ENCODE measurements at places on chromosomes 12 and 14.

GRCh38 chr12:11727133-11727664 is 77.7 kb downstream of the ETV6 start:
- DNase-seq: peak; percentile 41

- DNase-seq: no peak
These were observed 7.1 kb upstream of the NT5DC3 start for GRCh38 chr12:103848143-103848542.

GRCh38 chr14:99215277-99215676 is 56.7 kb downstream of the BCL11B start:
- DNase-seq: no peak

DNA sequence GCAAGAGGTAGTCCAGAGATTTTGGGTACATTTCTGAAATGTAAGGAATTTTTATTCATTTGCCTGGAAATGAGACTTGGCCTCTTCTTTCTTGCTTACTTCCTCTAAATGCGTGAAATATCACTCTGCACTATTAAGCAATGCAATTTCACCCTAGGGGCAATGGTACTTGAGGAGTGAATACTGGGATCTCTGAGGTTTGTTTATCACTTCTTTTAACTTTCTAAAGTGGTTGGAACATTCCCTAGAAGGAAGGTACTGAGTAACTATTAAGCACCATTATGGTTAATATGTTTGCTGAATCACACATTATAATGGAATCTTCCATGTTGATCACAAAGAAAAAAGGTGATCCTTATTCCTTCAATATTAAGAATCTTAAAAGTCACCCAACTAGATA is 120.9 kb upstream of the CAND1 start:
- DNase-seq: no peak

- no peak for DNase-seq
These were observed 31.5 kb upstream of the NUAK1 start for GRCh38 chr12:106170285-106170684.

GRCh38 chr12:38949363-38949762 is 44.0 kb upstream of the CPNE8 start:
- no peak for DNase-seq

GRCh38 chr14:98341211-98341610 is 930.8 kb downstream of the BCL11B start:
- no peak for DNase-seq

DNA sequence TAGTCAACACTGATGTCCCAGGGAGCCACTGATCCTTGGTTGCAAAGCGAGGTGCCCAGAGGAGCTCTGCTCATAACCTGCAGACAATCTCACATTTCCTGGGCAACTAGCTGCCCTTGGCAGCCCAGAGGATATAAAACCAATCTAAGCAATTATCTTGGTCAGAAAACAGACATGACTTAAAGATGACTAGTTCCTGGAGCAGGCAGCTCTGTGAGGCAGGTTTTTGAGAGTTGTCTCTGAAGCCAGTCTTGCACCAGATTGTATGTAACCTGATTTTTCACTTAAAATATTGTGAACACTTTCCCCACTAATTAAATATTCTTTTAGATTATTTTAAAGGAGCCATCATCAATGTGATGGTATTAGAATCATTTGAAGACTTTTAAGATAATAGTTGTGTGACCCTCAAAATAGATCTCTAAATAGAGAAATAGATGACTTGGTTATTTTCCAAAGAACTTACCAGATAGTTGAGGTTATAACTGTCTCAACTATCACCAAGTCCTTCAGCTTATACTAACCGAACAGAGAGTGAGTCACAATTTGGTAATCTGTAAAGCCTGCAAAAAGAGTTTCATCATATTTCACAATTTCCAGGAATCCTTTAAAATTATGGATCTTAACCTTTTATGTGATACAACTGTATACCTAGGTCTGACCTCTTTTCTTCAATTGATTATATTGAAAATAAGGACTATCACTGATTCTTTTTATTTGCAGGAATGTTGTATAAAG is 75.9 kb downstream of the LIN7A start:
- no peak for DNase-seq

- DNase-seq: peak; percentile 8
These were observed 17.7 kb upstream of the NEDD1 start for GRCh38 chr12:96889273-96889933.

DNA sequence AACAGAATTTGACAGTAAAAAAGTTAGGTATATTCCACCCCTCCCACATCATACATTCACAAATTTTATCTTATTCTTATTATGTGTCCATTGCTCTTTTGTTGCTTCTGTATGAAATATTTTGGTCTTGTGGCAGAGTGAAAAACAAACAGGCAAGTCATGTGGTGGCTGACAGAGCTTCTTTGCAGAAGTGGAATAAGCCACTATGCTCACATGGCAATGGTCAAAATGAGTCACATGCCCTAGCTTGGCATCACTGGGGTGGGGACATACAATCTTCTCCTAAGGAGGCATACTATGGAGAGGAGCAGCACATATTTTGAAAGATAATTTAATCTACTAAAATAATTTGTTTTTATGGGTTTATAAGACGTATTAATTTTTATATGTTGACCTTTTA is 27.7 kb upstream of the CMA1 start:
- DNase-seq: peak; percentile 25

- DNase-seq: no peak
These were observed 486.7 kb downstream of the APAF1 start for GRCh38 chr12:99131751-99132199.

GRCh38 chr12:102685172-102685571 is 204.8 kb upstream of the IGF1 start:
- no peak for DNase-seq

DNA sequence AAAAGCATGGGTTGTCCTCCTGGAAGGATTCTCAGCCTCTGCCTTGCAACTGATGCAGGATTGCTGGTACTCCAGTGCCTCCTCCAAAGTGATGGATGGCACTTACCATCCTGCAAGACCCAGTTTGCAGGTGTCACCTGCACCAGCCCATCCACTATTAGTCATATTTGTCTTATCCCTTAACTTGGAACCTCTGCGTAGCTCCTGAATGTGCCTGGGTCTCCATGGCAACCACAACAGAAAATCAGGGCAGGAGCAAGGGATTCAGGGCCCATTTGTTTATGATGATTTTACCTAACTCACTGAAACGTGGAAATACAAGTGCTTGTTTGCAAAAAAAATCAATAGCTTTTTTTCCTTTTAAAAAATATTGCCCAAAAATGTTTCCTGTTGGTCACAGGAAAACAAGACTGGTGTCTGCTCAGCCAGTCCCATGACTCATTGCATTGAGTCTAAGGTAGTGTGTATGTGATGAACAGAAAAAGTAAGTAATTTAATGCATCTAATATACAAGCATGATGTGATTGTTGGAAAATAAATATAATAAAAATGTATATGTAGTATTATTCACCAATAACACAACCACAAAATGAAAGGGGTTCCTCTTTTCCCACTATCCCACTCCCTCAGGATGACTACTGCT is 1196.3 kb upstream of the TMEM132C start:
- no peak for DNase-seq

GRCh38 chr12:121755591-121755990 is 37.9 kb downstream of the RHOF start:
- DNase-seq: no peak

DNA sequence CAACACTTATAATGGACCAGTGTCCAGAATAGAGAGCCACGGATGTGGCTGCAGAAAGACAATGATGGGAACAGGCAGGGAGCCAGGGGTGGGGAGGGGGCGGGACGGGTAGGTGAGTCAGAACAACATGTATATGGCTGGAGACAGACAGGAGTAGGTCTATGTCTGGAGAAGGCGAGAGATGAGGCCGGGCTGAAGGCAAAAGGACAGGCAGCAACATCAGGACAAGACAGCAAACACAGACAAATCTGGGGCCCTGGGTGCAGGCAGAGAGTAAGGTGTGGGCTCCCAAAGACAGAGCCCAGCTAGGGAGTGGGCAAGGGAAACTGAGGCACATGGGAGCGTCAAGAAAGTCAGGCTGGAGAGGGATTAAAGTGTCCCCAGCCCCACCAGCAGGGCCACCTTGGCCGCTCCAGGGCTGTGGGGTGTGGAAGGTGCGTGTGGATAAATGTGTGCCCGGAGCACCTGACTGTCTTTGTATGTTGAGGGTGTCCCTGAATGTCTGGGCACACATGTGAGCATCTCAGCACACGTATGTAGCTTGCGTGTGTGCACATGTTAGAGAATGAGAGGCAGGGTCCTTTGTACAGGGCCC is 44.1 kb downstream of the FAM222A start:
- DNase-seq: no peak

DNA sequence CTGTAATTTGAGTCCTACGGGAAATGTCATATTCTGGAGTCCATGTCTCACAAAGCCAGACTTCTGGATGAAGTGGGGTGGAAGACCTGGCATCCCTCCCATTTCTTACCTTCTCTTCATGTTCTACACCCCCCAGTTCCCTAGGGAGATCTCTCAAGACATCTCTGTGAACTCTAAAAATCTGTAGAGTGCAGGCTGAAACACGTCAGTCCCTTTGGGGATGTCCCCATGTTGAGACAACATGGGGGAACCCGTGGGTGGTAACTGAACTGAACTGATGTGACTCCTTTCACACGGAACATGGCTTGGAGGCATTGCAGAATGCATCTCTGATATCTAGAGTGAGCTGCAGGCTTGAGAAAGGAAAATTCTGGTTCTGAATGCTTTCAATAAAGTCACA is 15.2 kb downstream of the SERPINA12 start:
- DNase-seq: no peak

GRCh38 chr12:121516437-121517011 is 64.3 kb downstream of the KDM2B start:
- DNase-seq: no peak

DNA sequence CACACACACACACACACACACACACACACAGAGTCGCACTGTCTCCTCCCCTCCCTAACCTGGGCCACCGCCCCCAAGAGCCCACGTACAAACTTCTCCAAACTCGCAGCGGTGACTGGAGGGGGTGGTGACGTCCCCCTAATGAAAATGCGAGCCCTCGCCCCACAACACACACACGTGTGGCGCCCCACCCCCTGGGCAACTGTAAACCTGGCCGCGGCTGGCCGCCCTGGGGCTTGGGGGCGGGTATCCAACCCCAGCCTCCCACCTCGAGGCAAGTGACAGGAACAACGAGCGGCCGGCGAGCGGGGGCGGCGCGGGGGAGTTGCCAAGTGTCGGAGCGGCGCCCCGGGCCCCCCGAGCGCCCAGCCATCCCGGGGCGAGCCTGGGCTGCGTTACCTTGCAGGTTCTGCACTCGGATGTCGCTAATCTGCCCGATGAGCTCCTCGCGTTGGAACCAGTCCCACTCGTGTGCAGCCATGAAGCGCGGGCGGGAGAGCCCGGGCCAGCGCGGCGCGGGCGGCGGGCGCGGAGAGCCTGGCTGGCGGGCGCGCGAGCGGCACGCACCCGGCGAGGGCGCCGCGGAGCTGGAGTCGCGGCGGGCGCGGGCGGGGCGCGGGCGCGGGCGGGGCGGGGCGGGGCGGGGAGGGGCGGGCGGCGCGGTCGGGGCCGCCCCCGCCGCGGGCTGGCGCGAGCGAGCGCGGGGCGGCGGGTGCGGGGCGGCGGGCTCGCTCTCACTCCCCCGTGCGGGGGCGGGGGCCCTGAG is at the start of gene CLMN:
TSS of gene CLMN (minus strand) at position 597 of the 766 bp plus-strand sequence. CDS start at position 481, 116 bp downstream.
- DNase-seq: no peak

DNA sequence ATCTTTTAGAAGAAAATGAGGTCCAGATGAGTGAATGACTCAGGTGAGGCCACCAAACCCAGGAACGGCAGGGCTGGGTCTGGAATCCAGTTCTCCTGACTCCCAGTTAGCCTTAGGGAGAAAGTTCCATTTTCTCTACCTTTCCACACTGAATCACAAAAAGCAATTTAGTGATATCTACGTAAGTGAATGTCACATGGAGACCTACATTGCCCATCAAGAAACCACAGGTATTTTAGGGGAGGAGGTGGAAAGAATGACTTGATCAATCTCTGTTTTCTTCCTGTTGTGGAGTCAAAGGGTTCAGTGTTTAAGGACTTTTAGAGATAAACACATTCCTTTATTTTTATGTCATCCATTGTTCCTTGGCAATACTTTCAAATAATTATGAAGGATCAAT is 106.9 kb upstream of the PTPRB start:
- DNase-seq: no peak

Measured in activated CD4-positive, alpha-beta T cell treated with anti-CD3 and anti-CD28 coated beads, Interleukin-2, amount 50 U/mL, for 16 hours (primary cell).